ENCODE measurements at places on chromosomes 3 and 15. TPM values are rescaled to one million over a fixed set of nuclear protein-coding genes. Genes with fewer than 3 reads are reported as not detected.

GRCh38 chr3:40237889-40238571 lies 71.5 kb upstream of the EIF1B start:
- DNase-seq: no peak

- no peak for DNase-seq
Observed at GRCh38 chr3:150547045-150547741, 606 bp downstream of the EIF2A start.

- DNase-seq: no peak
Observed at GRCh38 chr3:30524357-30525040, 81.9 kb upstream of the TGFBR2 start.

- no peak for DNase-seq
Observed at GRCh38 chr15:66822114-66822513, 120.1 kb downstream of the SMAD6 start.

DNA sequence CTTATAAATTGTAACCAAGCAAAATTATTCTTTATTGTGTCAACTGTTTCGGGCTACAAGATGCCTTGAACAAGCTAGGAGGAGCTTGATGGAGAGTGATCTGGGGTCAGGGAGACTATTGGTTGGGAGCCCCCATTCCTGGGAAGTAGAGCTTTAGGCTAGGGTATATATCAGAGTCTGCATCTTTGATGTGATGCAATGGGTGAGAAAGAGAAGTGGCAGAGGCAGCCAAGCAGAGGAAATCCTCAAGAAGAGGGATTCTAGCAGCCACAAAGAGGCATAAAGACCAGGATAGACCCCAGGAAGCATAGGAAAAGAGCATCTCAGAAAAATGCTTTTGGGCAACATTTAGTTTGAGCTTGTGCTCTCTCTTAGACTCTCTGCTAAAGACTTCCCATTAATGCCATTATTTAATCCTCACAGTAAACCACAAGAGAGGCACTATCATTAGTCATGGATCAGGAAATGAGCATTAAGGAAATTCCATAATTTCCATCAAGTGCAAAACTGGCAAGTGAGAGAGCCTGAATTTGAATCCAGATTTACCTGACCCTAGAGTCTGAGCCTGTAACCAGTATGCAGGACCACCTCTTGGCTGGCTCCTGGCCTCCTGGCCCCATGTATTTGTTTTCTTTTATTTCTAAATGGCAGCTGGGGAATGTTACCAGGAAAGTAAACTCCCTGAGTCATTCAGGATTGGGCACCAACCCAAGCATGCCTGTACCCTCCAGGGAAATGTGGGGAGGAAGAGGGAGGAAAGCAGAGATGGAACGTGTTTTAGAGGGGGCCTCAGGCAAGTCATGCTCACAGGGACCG lies 118.7 kb downstream of the RPL22L1 start:
- peak; percentile 68 for DNase-seq

DNA sequence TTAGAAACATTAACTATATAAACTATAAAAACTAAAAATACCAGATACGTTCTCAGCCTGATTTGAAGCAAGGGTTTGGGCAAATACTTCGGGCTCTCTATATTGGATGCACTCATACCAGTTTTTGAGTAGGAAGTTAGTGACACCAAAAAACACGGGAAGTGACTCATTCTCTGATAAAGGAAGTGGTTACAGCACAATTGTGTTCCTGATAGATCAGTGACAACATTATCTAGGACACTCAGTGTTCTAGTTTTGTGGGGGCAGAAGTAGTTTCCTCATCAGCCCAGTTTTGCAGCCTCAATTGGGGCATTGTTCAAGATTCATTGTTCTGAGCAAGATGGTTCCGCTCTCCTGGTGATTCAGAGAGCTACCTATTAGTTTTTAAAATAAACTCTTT lies 469.6 kb upstream of the DPPA4 start:
- DNase-seq: no peak

GRCh38 chr3:152745646-152746045 lies 89.3 kb upstream of the P2RY1 start:
- DNase-seq: no peak

- DNase-seq: no peak
Observed at GRCh38 chr3:53616321-53616720, 121.9 kb downstream of the CACNA1D start.

DNA sequence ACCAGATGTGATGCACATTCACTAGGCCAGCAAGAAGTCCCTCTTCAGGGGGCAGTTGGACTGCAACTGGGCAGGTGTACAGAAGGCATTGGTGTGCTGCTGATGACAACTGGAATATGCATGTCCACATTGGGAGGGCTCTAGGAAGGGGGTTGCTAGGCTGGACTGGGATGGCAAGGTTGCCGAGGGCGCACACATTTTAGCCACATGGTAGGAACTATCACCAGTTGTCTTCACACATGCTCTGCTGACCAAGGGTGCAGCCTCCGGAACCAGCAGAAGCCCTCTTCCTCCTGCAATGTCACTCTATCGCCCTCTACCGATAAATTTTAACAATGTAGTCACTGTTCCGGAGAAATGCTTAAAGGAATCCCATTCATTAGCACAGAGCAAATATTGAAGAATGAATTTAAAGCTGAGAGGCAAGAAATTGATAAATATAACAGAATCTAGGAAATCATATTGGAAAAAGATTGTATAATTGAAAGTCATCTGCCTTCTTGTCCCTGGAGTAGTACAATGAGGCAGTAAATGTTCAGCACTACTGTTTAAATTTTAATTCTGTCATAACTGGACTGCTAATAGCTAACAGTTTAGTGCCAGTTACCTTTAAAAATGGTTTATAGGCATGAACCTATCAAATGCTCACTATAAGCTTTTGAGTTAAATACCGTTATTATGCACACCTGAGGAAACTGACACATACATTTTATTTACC lies 22.6 kb upstream of the LYSMD4 start:
- peak; percentile 51 for DNase-seq

GRCh38 chr15:60795889-60796288 lies 316.9 kb upstream of the ICE2 start:
- DNase-seq: no peak

GRCh38 chr3:55947406-55947805 lies 460.3 kb upstream of the WNT5A start:
- no peak for DNase-seq

- no peak for DNase-seq
Observed at GRCh38 chr15:48119277-48119676, 1.5 kb upstream of the SLC24A5 start.

DNA sequence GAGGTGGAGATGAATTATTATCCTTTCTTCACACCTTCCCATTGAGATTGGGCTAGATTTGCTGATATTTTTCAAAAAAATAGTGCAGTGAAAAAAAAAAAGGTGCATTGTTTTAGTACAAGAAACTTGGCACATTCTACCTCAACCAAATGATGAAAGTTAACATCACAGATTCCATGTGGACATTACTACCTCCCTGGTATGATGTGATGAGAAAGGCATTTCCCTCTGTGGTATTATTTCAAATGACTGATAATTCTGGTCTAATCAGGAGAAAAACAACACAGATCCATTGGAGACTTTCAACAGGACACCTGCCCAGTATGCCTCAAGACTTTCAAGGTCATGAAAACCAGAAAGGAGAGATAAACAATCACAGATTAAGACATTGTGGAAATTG lies 313.4 kb downstream of the BCHE start:
- no peak for DNase-seq

- DNase-seq: no peak
Observed at GRCh38 chr3:107217172-107217571, 160.1 kb upstream of the CCDC54 start.

DNA sequence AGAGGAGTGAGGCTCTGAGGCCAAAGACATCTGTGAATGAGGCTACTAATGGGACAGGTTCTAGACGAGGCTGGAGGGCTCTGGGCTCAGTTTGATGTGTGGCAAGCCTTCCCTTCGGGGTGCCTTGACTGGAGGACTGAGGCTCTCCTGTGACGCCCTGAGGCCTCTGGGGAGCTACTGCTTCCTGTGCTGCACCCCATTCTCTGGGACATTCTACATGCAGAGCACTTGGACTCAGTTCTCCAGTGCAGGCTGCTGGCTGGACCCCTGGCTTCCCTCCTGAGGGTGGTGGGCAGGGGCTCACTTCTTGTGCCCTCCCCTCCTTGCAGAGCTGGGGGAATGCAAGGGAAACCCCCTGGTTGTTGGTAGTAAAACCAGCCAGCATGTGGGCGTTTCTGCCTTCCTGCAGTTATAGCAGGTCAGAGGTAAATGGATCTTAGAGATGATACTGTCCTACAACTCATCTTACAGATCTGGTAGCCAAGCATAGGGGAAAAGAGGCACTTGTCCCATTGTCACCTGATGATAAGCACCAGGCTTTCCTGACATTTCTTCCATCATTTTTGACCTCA lies 133.3 kb downstream of the CHDH start:
- DNase-seq: no peak

GRCh38 chr3:32667072-32667582 lies 17.9 kb upstream of the CNOT10 start:
- no peak for DNase-seq

DNA sequence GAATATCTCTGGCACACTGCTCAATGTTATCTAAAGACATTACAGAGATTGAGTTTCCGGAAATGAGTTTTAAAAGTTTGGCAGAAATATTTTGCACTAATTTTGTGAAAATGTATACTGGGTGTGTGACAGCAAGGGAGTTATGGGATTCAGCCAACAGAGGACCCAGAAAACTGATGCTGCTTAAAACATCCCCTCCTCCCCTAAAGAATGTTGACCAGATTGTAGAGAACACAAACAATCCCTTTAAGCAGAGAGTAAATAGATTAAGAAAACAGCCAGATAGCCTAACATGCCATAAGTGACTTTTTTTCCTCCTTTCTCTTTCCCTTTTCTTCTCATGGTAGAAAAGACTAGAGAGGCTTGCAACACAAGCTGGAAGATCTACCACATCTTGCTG lies 928.0 kb upstream of the ALCAM start:
- DNase-seq: no peak

DNA sequence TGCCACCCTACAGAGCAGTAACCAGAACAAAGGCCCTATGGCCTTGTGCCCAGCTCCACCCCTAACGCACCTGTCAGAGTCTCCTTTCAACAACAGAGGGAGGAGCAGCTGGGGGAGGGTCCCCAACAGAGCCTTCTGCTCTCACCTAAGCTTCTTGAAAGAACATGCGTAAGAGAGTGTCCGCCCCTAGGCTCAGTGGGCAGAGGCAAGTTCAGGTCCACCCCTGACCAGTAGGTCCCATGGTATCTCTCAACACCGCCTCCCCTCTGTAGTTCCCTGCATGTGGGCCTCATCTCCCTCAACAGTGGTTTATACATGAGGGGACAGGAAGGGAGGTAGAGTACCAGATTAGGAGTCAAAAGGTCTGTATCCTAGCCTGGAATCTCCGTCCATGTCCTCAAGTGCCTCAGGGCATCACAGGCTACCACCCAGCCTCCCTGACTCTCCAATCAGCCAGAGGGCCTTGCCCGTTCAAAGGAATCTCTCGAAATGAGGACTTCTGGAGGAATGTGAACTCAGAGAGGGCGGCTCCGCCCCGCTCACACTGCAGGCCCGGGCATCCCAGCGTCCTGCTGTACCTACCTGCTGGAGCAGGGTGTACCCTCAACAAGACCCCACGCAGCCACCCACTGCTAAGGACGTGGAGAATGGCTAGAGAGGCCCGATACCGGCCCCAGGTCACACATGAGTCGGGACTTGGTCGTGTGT lies 680 bp downstream of the POC1A start:
- peak; percentile 37 for DNase-seq

DNA sequence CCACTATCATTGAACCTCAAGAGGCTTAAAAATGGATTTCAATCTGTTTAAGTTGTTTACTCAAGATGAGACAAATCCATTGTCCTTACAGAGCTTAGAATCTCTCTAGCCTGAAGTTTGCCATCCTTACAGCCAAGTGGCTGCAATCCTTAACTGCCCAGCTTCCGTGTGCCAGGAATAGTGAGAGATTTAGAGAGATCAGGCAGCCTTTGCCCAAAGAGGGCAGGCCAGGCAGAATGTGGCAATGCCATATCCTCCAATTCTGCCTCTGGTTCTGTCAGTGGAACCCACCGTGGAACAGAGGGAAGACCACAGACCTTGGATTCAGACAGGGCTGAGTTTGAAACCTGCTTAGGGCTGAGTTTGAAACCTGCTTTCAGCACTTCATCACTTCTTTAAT lies 374.3 kb downstream of the VPS13C start:
- DNase-seq: no peak

GRCh38 chr3:21447476-21448151 lies 303.4 kb downstream of the ZNF385D start:
- no peak for DNase-seq

- no peak for DNase-seq
Observed at GRCh38 chr15:92608866-92609700, 46.5 kb downstream of the FAM174B start.

- no peak for DNase-seq
Observed at GRCh38 chr3:37054370-37054769, 61.1 kb downstream of the MLH1 start.

GRCh38 chr3:11810276-11810675 lies 36.4 kb downstream of the TAMM41 start:
- DNase-seq: no peak

- no peak for DNase-seq
Observed at GRCh38 chr3:90092994-90093393, 985.6 kb downstream of the EPHA3 start.

DNA sequence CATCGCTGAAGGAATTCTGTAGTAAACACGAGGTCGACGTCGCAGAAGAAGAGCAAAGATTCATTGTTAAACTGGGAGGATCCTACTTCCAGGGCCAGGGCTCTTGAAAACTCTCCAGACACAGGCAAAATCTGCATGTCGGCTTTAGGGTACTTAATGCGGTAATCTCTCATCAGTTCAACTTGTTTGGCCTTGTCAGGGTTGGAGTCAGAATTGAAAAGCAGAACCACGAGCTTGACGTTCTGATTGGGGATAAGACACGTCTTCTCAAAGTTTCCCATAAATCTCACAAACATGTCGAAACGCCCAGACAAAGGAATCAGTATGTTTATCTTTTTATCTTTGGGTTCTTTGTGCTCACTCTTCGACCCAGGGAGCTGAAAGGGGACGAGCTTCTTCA lies 74.0 kb downstream of the CHSY1 start:
- DNase-seq: no peak

GPR171 gene
- 0.21 TPM for polyA plus RNA-seq

DNAJA4 gene
- polyA plus RNA-seq: 7.3 TPM

SEMA3G gene
- 8.2 TPM for polyA plus RNA-seq

LMAN1L gene
- polyA plus RNA-seq: not detected

ACTL6A gene
- 47.1 TPM for polyA plus RNA-seq

TRH gene
- 0.54 TPM for polyA plus RNA-seq

ROBO1 gene
- 17.9 TPM for polyA plus RNA-seq

XCR1 gene
- 0.04 TPM for polyA plus RNA-seq

ATP10A gene
- 0.79 TPM for polyA plus RNA-seq

TRPM1 gene
- polyA plus RNA-seq: 0.12 TPM

MLF1 gene
- 10.2 TPM for polyA plus RNA-seq

PLA2G4D gene
- polyA plus RNA-seq: not detected
